ENCODE measurements at places on chromosomes 3 and 15. TPM values are rescaled to one million over a fixed set of nuclear protein-coding genes. Genes with fewer than 3 reads are reported as not detected.

The IL17RD gene
- total RNA-seq: 4.9 TPM

The LTK gene
- total RNA-seq: not detected

- DNase-seq: no peak
Observed at GRCh38 chr15:70792171-70792573, 28.8 kb upstream of the UACA start.

DNA sequence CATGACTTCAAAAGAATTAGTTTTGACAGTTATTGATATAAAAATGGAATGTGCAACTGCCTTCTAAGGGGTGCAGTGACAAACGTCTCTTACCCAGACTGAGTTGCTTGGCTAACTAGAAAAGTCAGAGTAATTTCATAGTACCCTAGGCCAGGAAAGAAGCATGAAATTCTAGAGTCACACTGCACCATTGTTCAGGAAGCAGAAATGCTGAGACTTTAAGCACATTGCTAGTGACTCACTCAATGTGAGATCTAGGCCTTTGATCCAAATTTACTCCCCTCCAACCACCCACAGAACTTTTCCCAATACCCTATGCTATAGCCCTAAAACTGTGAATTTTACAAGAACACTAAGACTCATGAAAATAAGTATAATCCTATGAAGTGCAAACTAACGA, 110.8 kb downstream of the DUT start:
- DNase-seq: no peak

All from omental fat pad (tissue), 4 donors.